ENCODE measurements at places on chromosomes 11 and 22.

DNA sequence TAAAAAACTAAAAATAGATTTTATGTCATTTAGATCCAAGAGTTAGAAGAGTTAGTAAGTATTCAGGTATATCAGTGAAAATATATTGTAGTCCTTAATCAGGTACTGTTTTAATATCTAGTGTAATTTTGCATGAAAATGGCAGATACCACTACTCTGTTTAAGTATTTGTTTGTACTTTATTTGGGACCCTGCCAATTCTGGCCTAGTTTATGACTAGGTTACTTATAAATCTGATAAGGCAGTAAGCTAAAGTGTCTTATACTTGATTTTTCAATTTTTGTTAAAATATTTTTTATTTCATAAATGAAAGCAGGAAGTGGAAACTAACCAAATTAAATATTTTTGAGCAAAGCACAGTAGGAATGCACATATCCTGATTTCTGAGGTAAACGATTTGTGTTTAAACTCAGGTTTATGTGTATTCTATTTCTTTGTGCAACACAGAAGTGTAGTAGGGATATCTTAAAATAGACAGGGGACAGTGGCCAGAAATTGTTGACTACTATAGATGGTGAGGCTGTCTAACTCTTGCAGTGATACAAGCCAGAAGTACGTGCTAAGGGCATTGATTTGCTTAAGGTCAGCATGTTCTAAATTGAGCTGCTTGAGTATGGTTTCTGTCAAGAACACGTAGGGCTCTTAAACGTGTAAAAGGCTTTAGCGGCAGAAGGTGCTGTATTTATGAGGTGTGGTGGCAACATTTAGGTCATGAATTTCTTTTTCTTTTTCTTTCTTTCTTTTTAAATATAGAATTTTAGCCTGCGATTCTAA lies 34.0 kb downstream of the HIPK3 start:
- DNase-seq: no peak

- DNase-seq: no peak
These were observed 40.4 kb downstream of the ACER3 start for GRCh38 chr11:76901144-76901543.

DNA sequence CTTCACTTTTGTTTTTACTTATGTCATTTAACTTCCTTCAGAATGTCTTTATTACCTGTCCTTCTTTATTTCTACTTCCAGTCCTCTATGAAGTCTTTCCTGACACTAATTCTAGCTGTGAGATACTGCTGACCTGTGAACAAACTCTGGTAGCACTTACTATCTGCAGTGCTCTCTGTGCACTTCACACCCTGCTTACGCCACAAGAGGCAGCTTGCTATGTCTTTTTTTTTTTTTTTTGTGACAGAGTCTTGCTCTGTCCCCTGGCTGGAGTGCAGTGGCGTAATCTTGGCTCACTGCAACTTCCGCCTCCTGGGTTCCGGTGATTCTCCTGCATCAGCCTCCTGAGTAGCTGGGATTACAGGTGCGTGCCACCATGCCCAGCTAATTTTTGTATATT lies 10.7 kb downstream of the STIM1 start:
- no peak for DNase-seq

DNA sequence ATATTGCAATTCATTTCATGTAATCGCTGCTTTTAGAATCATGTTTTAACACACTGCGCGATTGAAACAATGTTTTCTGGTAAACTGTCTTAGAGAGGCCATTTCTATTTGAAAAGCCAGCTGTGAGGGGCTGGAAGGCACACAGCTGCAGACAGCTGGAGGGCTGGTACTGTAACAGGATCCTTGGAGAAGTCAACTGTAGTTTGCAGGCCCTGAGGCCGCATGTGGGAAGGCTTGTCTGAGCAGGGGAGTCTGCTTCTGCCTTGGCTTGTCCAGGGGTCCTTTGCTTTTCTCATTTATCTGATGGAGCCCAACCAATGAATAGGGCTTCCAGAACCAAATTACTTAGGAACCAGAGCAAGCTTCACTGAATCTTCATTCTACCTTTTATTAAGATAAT lies 313.5 kb downstream of the BLID start:
- no peak for DNase-seq

DNA sequence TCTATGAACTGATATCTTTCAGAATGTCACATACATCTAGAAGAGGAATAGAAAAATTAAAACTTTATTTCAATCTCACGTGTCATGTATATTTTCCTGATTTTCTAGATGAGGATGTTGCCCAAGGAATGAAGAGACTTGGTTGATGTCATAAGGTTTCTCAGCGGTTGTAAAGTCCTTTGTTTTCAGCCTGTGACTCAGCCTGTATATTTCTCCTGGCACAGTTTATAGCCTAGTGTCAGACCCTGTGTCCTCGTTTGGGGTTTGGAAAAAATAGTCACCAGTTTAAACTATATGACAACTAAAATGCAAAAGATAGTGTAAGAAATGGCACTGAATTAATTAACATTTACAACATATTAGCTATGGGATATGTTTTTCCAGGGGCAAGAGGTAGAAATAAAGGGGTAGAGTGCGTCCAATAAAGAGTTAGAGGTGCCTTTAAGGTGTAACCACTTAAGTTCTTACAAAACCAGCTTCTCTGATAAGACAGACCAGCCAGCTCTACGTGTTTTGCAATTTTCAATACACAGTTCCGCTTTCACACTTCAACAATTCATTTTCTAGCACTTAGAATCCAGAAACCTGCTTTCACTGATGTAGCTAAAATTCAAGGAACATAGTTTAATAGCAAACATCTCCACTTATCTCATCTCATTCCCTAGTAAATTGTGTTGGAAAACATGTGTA lies 1432.6 kb upstream of the TENM4 start:
- DNase-seq: no peak

- DNase-seq: no peak
These were observed 22.6 kb upstream of the OR56B1 start for GRCh38 chr11:5713695-5714094.

GRCh38 chr11:702462-703461 lies 3.3 kb upstream of the EPS8L2 start:
- DNase-seq: no peak

DNA sequence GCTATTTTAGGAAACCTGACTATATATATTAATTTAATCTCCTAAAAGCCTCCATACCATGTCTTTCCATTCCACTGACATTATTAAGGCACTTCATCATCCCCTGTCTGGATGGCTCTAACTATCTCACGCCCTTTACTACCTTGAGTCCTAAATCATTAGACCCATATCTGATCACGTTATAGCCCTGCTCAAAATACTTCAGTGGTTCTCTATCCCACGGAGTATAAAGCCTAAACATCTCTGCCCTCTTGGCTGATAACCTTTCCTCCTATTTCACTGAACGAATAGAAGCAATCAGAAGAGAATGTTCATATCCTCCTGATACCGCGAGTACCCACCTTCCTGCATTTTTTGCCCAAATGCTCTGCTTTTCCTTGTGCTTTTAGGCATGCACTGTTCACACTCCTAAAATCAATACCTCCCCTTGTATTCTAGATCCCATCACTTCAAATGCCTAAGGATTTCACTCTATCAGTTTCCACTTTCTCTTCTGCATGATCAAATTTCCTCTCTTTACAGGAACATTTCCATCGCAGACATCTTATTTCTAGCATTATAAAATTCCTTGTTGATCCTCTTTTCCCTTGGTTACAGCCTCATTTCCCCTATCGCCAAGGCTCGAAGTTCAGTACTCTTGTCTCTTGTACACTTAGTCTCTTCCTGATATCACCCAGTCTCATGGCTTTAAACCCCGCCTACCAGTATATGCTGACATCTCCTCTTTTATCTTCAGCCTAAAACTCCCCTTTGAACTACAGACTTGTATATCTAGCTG lies 45.0 kb upstream of the BIRC3 start:
- no peak for DNase-seq

DNA sequence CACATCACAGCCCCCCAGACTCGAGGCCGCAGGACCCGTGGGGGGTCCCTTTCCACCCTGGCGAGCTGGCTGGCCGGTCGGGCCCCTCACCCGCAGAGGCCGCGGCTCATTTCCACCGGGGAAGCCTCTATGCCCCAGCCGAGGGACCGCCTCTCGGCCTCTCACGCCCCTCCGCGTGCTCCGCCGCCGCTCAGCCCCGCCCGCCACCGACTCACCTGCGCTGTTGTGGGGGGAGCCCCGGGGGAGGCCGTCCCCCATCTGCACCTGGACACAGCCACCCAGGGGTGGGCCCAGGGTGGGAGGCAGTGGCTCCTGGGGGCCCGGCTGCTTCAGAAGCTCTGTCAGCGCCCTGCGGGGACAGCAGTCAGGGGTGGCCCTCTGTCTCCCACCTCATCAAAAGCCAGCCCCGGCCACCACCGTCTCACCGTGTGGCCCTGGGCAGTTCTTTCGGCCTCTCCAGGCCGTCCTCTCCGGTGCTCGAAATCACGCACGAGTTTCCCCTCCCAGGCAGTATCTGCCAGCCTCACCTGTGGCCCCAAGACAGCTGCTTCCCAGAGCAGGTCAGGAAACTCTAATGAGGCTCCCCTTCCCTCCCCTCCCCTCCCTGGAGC lies 3.8 kb downstream of the SHISA8 start:
- no peak for DNase-seq

DNA sequence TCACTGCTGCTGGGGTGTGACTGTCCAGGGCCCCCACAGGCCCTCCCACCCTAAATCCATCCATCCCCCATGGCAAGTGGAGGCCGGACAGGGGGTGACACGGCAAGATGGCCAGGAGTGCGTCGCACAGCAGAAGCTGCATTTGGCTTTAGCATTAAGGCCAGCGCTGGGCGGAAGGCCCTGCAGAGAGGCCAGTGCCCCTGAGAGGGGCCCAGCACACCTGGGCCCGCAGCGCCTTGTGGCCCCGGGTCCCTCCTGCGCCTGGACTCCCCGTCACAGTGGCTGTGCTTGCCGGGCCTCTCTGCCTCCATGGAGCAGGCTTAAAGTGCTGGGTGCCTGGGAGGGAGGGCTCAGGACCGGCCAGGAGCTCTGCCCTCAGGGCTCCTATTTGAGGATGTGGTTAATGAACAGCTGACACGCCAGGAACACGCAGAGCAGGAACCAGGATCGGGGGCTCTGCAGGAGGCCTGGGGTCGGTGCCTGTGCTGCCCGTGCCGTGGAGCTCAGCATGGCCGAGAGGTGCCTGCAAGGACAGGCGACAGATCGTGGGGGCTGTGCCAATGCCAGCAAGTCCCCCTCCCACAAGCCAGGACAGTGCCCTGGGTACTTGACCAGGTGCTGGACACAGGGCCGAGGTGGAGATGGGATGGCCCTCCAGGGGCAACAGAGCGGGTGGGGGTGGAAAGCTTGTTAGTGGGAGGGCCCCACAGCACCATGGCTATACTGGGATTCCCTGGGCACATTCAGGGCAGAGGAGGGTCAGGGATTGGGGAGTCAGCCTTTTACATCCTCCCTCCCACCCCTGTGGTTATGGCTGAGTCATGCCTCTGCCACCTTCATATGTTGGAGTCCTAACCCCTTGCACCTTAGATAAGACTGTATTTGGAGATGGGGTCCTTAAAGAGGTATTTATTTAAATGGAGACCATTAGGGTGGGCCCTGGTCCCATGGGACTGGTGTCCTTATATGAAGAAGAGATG lies 30.9 kb upstream of the CARS1 start:
- no peak for DNase-seq

- no peak for DNase-seq
These were observed 82.1 kb downstream of the ARHGAP42 start for GRCh38 chr11:100769165-100769564.

GRCh38 chr11:74783241-74783871 lies 34.7 kb downstream of the RNF169 start:
- no peak for DNase-seq

DNA sequence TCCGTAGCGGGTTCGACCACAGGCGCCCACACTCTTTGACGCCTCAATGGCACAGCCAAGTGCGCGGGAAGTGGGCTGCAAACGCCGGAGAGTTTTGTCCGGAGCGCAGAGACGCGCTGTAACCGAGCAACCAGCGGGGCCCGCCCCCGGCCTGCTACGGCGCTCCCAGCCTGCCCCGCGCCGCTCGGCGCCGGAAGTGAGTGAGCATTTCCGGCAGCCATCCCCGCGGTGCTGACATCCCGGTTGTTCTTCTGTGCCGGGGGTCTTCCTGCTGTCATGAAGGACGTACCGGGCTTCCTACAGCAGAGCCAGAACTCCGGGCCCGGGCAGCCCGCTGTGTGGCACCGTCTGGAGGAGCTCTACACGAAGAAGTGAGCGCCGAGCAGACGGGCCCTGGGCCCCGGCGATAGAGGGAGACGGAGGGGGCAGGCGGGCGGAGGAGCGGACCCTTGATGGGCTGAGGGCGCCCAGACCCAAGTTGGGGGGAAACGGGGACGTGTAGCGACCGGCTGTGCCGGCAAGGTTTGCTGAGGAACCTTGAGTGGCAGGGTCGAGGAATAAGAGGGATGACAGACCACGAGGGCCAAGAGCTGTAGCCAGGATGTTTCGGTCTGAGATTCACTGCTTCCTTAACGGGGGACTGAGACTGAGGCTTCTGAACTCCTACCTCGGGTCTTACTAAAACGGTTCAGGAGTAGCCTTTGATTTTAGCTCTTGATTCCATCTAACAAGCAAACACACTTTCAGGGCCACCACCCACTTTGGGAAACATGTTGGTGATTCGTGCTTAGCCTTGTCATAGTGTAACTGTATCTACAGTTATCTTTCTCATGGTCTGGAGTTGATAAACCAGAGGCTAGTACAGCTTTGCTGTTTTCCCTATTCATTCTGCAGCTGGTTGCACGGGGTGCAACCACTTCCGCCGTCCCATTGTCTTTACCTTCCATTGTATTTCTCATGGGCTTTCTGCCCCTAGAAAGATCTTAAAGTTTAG lies at the start of gene PSMD13:
Gene PSMD13, plus strand, starts transcription at position 203 of the 994 bp plus-strand sequence. Its CDS starts 74 bp downstream, at position 277.
- DNase-seq: peak; percentile 86

GRCh38 chr11:44424841-44425240 lies 114.9 kb upstream of the ALX4 start:
- no peak for DNase-seq

DNA sequence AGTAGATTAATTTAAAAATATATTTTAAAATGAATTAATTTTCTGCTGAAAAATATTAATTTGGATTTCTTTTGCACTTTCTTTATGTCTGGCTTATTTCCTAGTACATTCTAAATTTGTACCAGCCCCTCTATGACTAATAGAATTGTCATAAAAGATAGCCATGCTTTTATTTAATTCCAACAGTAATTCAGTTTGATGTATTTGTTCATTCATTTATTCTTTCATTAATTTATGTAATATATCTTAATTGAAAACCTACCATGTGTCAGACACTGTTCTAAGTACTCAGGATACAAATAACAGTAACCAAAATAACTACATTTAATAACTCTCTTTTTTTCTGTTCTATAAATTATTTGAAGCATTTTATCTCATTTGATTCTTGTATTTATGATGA lies 264.0 kb upstream of the CCDC179 start:
- no peak for DNase-seq

DNA sequence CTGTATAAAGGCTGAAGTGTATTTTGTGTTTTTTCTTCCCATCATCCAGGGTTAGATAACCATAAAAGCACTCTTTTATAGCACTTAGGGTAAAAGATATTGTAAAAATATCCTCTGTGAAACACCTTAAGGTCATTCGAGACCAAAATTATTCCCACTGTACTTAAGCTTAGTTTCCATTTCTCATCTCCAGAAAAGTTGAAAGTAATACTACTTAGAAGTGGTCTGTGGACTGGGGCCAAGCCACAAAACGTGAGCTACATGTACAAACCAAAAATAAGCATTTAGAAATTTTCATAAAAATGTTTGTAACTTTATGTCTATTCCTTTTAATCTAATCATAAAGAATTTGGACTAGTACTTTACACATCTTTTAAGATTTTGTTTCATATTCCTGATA lies 142.0 kb upstream of the NTM start:
- no peak for DNase-seq
